Fibroblast of skin of left biceps (primary cell): ENCODE measurements at places on chromosomes 16 and 17.

DNA sequence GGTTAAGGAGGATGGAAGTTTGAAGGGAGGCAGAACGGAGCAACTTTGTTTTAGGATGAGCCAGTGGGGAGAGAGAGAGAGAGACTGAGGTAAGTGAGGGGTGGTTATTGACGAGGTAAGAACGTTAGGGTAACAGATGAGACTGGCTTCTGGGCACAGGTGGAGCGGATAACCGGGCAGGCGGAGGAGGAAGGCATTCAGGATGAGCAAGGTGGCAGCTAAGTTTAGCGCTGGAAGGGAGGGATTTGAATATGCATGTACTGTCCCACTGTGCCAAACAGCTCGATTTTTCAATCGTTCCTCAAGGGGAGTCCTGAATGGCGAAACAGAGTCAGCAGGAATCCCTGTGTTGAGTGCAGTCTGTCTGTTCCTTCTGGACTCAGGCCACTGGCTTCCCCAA is 35.8 kb downstream of the CACNG3 start:
- no peak for DNase-seq

- no peak for DNase-seq
These were observed 122.4 kb downstream of the USP31 start for GRCh38 chr16:23026784-23027362.

DNA sequence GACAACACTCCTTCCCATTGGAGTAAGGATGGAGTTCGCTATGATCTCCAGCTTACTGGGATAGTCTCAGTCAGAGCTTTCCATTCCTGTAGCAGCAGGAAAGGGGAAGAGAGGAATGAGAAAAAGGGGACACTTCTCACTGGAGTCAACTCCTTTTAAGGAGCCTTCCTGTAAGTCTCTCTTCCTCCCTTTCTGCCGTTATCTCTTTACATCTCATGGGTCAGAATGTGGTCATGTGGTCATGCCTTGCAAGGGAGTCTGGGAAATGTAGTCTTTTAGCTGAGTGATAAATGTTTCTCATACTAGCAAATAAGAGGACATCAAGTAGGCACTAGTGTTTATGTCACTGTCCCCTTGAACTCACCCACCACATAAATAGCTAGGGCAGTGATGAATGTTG is 227.3 kb downstream of the HAPSTR1 start:
- DNase-seq = no peak

DNA sequence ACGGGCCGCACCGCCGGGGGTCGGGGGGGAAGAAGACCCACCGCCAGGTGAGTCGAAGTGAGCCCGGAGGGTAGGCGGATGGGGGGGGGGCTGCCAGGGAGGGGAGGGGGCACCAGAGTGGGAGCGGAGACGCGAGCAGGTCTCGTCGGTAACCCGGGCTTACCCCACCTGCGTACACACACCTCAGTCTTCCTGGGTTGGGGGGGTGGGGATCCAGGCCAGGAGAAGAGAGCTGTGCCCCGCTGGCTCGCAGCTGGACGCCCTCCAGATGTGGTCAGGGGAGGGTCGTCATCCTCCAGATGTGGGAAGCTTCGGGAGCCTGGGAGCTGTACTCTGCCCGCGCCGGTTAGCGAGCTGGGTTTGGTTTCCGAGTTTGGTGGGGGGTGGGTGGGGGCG is 1.2 kb downstream of the CACNA1G start:
- no peak for DNase-seq

- no peak for DNase-seq
These were observed 145.5 kb upstream of the ZFHX3 start for GRCh38 chr16:73193464-73193863.
